ENCODE measurements at places on chromosomes 2 and 18.

DNA sequence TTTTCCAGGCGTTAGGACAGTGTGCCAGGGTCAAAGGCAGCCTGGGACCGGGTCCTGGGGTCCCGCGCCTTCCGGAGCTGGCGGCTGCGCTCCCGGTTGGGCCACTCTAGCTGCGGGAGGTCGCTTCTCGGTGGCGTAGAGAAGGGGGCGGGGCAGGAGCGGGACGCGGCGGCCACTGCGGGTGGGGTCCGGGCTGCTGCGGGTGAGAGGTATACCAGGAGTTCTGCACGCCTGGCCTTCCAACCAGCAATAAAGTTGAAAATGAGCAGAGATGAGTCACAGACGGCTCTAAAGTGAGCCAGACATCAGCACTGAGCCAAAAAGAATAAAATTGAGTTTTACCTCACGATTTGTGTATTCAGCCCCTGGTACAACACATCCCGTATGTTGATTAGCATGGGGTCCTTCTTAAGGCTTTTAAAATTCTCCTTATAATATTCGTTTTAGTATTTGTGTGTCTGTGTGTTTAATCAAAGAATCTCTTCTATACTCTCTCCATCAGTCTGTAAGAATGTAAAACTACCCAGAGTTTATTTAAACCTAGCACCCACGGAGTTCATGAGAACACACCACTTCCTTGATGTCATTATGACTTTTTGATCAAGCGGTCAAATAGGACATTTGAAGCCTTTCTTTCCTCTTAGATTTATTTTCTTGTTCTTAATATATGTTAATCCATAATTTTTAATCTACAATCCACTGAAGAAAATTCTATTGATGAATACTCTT lies at the start of gene C1GALT1C1L:
Gene C1GALT1C1L, minus strand, starts transcription at position 108 of the 729 bp plus-strand sequence. Its CDS starts 107 bp downstream, at position 1.
- peak; percentile 49 for DNase-seq

DNA sequence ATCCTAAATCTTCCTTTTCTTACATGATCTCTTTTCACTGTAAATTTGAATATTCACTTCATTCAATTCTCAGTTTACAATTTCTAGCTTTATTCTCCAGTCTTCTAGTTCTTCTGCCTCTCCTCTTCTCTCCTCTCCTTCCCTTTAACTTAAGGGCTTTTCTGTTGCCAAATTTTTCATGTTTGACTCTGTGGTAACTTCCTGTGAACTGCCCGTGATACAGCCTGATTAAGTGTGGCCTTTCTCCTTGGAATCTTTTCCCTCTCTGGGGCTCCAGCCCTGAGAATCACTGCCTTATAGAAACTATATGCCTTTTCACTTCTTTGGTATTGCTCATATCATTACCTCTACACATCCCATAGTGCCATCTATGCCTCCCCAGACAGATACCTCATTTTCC lies 1923.8 kb upstream of the CELF4 start:
- no peak for DNase-seq

- no peak for DNase-seq
Measured at GRCh38 chr2:15145919-15146318, 415.2 kb downstream of the NBAS start.

GRCh38 chr2:159366538-159366937 lies 80.0 kb upstream of the WDSUB1 start:
- no peak for DNase-seq

DNA sequence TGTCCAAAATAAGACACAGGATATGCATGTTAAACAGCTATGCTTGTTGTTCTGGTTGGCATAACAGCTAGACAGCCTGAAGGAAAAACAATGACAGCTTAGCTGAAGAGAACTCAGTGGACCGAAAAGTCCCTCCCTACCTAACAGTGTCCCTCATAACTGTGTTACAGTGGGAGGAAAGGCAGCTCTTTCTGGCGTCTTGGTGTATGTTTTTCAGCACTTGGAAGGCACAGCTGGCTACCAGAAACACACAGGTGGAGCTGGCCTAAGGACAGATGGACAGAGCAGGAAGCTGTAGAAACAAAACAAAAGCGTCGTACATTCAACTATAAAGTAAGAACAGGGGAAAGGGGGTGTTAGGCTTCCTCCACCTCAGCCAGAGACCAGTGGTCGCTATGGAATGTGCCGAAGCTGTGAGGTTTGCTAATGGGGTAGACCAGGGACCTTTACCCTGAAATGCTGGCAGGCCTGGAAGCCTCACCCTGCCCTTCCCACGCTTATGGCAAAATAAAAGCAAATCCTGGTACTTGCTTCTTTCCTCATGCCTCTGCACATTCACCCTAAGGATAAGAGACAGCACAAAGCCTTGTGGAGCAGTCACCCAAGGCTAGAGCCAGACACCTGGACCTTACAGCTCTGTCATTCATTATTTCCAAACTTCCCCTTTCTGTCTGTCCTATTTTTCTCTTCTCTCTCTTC lies 103.5 kb upstream of the TRIB2 start:
- DNase-seq = no peak

GRCh38 chr2:120863661-120864320 lies 128.1 kb downstream of the GLI2 start:
- DNase-seq = peak; percentile 54
